Endothelial cell of coronary artery (primary cell): ENCODE measurements at places on chromosomes 12 and 14. TPM values are rescaled to one million over a fixed set of nuclear protein-coding genes. Genes with fewer than 3 reads are reported as not detected.

Gene NKX2-1
- total RNA-seq = not detected in 2 replicates

Gene IL31
- total RNA-seq = not detected in 2 replicates

Gene DEGS2
- 0.09 TPM in 1 of 2 replicates, not detected in the other for total RNA-seq

Gene DICER1
- 20.2 and 38.2 TPM in 2 replicates for total RNA-seq

Gene SP1
- total RNA-seq = 21.2 and 28.2 TPM in 2 replicates

Gene SLC24A4
- total RNA-seq = under 0.01 TPM in 1 of 2 replicates, not detected in the other

Gene C12orf54
- total RNA-seq = not detected in 2 replicates

Gene DPY19L2
- total RNA-seq = 2.4 and 2.5 TPM in 2 replicates

Gene A2M
- total RNA-seq = 15.2 and 31.1 TPM in 2 replicates

Gene C14orf132
- 0.66 and 2.7 TPM in 2 replicates for total RNA-seq

Gene RHEBL1
- total RNA-seq = 0.94 and 2.1 TPM in 2 replicates

Gene PPP1R12A
- 94.7 and 120 TPM in 2 replicates for total RNA-seq

Gene HHIPL1
- 2.0 and 4.4 TPM in 2 replicates for total RNA-seq

Gene KCNA1
- total RNA-seq = not detected in 2 replicates

Gene PTPRR
- 0.99 and 3.2 TPM in 2 replicates for total RNA-seq

Gene KDM5A
- total RNA-seq = 45.0 and 57.5 TPM in 2 replicates

Gene TMEM132C
- not detected in 2 replicates for total RNA-seq

Gene TAS2R19
- 3.4 and 8.8 TPM in 2 replicates for total RNA-seq

Gene DPF3
- total RNA-seq = 6.0 and 18.5 TPM in 2 replicates

Gene GARIN6
- not detected in 2 replicates for total RNA-seq

Gene PGF
- total RNA-seq = 285 and 395 TPM in 2 replicates

Gene CREBL2
- 28.6 and 37.3 TPM in 2 replicates for total RNA-seq

Gene P2RX2
- total RNA-seq = not detected in 2 replicates

Gene GPR84
- under 0.01 TPM in 1 of 2 replicates, not detected in the other for total RNA-seq

Gene SERPINA6
- not detected in 2 replicates for total RNA-seq

Gene VDR
- 0.27 and 0.47 TPM in 2 replicates for total RNA-seq

Gene CCDC38
- not detected in 2 replicates for total RNA-seq

Gene GLT1D1
- total RNA-seq = not detected in 2 replicates
